Left lung (tissue), 14 donors: ENCODE measurements at places on chromosomes 7 and 10.

DNA sequence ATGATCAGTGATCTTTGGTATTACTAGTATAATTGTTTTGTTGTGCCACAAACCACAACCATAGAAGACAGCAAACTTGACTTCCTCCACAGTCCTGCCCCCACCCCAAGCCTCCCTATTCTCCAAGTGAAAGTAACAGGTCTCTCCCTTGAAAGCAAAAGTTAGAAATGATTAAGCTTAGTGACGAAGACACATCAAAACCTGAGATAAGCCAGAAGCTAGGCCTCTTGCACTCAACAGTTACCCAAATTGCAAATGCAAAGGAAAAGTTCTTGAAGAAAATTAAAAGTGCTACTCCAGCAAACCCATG, 7.5 kb downstream of the SAR1A start:
- no peak for DNase-seq

DNA sequence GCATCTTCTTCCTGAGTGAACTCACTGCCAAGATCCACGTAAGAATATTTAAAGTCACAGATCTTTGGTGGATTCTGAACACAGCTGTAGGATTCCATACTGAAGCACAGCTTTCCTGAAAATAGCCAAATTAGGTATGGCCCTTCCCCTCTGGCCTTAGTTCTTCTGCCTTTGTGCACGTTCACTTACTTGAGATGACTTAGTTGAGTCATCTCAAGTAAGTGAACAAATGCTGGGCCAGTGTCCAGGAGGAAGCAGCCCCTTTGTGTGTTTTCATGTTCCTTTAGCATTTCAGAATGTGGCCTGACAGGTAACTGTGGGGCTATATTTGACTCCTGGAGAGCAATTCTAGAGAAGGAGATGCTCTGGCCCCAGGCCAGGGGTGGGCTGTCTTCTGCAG, 51.5 kb downstream of the CCNY start:
- no peak for DNase-seq

GRCh38 chr7:116525298-116525912, 569 bp downstream of the CAV1 start:
- peak; percentile 74 for DNase-seq

DNA sequence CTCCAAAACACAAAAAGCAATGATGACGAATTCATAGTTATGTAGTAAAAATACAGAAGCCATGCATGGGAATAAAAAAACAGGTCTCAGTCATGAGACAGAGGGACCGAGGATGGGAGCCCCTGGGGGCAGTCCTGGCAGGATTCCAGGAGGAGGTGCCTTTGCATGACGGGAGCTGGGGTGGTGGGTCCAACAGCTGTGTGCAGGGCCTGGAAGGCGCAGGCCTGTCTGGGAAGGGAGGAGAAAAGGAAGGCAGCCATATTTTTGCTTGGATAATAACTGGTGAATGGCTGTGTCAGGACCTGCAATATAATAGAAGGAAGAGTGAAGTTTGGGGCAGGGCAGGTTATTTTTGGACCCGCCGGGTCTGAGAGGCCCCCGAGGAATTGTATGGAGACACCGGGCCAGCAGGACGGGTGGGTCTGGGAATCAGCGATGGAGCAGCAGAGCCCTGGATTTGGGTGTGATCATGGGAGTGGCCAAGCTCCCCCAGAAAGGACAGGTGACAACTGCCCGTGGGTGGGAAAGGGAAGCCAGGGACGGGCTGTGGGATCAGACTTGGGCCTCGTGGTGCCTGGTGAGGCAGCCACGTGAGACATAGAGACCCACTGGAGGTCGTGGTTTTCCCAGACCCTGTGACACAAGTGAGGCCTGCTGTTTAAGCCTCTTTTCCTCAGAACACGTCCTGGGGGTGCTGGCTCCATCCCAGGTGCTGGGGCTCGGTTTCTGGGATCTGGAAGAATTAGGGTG, 2.9 kb upstream of the JAKMIP3 start:
- DNase-seq: no peak

DNA sequence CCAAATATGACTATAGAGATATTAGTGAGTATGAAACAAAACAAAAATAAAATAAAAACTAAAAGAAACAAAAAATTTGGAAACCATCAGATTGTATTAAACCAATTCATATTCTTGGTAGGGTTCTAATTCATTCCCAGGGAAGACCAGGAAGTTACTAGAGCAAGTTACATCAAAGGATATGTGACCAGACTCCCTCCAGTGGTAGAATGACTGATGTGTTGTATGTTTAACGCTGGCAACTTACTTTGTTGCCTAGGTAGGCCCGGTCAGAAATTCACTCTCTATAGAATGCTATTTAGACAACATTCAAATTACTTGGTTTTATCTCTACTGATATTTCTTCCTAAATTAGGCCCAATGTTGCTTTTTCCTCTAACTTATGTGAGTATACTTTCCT, 5.2 kb downstream of the PHYHIPL start:
- DNase-seq: no peak

- no peak for DNase-seq
Measured at GRCh38 chr7:129739427-129739826, 127.9 kb downstream of the NRF1 start.

- no peak for DNase-seq
Measured at GRCh38 chr7:111561654-111561903, 713 bp downstream of the IMMP2L start.

- no peak for DNase-seq
Measured at GRCh38 chr10:69328380-69328735, 50.1 kb downstream of the HK1 start.

DNA sequence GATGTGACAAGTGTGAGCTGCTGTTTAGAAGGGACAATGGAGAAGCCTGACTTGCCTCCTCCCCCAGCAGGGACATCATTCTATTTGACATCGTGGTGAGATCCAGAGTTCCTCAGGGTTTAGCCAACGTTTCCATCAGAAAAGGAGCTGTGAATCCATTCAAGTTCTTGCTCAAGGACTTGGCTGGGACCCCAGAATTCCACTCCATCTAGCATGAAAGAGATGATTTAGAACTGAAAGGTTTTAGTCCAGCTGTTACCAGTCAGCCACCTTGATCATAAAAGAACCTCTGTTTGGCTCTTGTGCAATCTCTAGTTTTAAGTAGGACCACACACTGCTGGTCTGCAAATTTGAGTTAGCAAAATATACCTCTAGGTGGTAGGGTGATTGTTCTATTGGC, 337.6 kb downstream of the FRMD4A start:
- DNase-seq: no peak

DNA sequence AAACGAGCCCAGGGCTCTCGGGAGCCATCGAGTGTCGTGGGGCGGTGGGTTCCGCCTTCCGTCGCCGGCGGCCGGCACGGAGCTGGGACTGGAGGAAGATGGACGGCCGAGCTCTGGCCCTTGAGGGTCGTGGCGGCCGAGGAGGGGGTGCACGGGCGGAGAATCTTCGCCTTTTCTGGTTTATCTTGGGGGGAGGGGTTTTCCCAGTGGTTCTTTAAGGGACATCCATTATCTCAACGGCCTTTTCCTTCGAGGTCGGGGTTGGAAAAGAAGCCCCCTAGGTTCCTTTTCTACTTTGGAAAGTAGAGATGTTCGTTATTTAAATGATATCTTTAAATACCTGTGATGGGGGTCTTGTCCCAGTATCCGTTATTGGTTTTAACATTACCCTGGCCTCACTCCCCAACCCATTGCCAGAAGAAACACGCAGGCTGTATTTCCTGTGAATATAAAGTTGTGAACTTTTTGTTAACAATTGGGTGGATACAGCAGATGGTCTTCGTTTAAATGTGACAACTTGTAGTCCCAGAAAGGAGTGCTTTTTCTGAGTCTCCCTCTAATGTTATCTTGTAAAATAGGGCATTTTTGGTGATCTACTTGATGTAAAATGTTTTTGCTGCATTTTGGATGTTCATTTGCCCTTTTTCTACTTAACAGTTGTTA, 765 bp downstream of the CCAR1 start:
- DNase-seq: no peak

GRCh38 chr7:137480824-137481365, 137.4 kb upstream of the PTN start:
- no peak for DNase-seq

GRCh38 chr7:1457059-1457948, 2.0 kb downstream of the MICALL2 start:
- no peak for DNase-seq
